AG09309 (cell line): ENCODE measurements at places on chromosomes 12 and 14.

DNA sequence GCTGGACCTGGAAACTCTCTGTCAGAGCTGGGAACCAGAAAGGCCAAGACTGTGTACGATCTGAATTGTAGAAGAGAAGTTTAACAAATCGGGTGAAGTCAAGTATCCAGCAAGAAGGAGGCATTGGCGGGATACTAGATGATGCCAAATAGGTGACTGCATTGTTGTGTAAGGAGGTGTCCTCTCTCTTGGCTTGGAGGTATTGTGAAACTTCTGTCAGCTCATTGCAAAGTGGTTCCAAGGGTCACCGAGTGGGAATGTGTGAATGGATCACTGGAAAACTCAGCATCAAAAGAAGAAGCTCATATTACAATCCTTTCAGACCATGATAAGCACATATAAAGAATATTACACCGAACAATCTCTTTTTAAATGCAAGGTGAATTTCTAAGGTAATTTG, 11.7 kb downstream of the NAV3 start:
- DNase-seq: no peak

GRCh38 chr14:24259282-24260025, 3.5 kb downstream of the TGM1 start:
- no peak for DNase-seq

DNA sequence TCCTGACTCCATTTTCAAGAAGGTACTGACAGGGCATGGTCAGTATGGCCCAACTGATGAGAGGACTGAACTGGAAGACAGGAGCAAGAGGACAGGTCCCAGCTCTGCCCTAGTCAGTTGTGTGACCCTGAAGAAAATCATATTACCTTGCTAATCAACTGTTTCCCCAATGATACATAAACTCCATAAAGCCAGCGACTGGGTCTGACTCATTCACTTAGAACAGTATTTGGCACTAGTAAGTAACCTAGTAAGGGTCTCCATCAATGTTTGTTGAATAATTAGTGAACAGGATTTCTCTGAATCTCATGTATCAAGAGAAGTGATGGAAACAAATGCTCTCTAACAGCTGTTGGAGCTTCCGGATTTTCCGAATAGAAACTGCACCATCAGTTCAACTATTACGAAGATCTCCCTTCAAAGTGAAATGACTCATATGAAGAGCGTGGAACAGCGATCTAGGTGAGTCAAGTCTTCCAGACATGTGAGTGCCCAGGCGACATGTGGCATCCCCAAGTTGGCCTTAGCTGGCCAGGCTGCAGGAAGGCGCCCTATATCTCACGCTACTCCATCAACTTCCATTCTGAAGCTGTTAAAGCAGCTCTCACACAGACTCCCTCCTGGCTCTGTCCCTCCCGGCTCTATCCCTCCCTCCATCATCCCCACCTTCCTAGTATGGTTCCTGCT, 94.5 kb downstream of the TTC7B start:
- no peak for DNase-seq

DNA sequence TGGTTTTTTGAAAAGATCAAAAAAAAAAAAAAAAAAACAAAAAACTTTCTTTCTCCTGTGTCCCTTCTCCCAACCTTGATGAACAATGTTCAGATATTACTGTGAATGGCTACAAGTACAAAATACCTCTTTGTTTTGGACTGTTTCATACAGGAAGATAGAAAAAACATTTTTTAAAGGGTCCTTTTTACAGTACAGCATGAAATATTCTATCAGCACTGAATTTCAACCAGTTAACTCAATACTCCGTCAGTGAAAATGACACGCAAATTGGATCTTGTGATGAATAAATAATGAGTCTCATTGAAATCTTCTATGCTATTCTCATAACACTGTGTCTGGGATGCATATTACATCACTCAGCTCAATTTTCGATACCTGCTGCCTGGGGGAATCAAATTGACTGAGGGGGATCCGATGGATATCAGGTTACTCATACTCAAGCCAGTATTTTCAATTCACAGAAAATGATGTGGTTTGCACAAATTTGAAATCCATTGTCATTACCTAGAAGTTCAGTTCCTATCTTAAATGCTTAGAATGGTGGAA, 179.6 kb downstream of the TMTC2 start:
- no peak for DNase-seq

DNA sequence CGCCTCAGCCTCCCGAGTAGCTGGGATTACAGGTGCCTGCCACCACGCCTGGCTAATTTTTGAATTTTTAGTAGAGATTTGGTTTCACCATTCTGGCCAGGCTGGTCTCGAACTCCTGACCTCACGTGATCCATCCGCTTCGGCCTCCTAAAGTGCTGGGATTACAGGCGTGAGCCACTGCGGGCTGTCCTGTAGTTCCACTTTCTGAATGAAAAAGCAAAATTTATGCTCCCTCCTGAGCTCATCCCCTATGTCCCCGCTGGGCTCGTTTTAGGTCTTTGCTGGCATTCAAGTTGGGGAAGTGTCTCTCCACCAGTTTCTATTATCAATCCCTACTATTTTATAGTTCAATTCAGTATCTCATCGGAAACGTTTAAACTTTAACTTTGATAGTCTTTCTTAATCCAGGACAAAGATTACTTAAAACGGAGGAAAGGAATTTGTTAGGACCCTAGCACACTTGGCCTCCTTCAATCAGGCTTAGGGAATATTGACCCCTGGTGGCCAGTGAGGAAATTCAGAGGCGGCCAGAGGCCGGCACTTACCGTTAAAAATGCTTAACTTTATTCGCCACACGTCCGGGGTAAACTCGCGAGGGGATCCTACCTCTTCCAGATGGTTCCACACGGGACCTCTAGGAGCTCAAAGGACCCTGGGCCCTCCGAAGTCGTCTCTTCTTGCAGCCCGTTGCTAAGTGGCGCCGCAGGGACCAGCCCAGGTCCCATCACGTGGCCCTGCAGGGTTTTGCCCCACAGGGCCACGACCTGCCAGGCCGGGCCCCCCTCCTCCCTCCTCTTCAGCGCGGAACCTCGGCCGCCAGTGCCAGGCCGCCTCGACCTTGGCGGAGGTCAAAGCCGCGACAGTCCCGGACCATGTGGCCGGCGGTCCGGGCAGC, 11.4 kb upstream of the DNAL1 start:
- peak; percentile 29 for DNase-seq

DNA sequence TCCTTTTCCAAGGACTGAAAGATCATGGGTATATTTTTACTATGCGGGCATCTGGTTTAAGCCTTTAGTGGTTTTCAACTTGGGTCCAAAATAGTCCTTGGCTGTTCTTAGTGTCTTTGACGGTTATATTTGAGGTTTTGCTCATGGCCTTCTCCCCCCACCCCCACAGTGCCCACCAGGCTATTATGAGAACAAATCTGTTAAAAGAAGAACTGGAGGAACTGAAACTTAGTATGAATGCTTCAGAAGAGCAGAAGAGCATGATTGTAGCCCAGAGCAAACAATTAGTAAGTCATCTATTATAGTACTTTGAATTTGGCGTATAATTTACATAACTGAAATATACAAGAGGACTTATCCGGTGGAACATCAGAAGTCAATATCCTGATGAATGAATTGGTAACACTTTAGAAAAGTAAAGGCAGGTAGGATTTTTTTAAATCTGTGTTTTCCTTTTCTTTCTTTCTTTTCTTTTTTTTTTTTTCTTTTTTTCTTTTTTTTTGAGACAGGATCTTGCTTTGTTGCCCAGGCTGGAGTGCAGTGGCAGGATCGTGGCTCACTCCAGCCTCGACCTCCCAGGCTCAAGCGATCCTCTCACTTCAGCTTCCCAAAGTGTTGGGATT, 71.8 kb upstream of the BCAT1 start:
- DNase-seq: no peak

DNA sequence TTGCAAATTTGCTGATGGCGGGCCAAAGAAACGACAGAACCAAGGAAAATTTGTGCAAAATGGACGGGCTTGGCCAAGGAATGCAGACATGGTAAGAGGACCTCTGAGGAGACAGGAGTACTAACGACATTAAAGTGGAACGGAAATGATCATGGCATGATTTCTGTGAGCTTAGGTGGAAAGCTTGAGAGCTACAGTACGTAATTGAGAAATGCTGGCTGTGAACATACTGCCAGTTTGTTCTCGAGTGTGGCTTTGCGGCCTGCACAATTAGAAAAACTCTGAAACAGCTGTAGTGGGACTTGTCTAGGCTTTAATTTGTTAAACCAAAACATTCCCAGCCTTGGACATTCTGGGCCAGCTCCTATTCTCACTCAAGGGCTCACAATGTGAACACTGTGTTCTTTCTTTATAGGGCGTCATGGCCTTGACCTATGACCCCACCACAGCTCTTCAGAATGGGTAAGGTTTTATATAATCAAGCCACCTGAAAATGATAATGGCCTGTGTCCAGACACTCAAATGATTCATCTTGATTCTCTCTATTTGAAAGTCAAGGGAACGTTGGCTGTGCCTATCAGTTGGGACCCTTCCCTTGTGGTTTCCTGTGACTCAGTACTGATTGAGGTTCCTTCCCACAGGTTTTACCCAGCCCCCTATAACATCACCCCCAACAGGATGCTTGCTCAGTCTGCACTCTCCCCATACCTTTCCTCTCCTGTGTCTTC, 48.5 kb downstream of the BAZ2A start:
- DNase-seq: no peak

- DNase-seq: no peak
These were observed 113.5 kb downstream of the MNAT1 start for GRCh38 chr14:60848066-60848465.

DNA sequence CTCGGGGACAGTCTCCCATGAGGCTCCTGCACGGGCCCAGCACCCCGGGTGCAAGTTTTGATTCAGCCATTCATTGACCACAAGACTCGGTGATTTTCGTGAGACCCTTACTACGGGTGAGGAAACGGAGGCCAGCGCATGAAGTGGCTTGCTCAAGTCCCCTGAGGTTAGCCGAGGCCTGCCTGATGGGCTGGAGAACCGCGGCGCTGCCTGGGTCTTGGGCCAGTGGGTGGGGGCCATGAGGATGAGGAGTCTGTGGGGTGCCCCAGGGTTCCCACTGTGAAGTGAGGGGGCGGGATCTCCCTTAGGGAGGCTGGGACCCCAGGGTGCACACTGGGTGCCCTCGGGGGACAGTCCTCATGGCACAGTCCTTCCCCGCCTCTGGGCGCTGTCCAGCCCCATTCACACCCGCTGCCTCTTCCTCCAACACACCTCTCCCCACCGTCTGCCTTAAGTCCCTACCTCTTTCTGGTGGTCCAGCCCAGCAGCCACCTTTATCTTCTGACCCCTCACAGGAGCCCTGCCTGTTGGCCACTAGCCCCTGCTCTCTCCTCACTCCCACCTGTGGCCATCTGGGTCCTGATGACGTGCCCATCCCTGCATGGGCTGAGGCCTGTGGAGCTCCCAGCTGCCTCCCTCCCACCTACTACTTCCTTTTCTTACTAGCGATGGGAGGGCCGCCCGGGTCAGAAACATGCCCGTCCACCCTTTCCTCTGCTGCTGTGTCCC, 16.3 kb downstream of the BEGAIN start:
- DNase-seq: no peak

GRCh38 chr14:53331921-53332320, 178.8 kb upstream of the DDHD1 start:
- no peak for DNase-seq

DNA sequence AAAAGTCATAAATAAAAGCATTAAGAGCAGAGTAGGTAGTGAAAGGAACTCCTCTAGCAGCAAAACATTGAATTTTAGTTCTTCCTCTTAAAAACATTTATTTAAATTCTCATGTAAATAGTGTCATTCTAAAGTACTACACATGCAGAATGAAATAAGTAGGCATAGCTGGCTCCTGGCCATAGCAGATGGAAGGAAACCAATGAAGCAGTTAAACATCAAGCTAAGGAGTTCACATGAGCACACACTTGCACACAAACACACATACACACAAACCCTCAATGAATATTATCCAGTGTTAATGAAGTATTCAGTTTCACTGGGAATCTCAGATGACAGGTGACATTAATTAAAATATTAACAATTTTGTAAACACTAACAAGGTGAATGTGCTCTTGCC, 69.3 kb downstream of the SLC35F4 start:
- DNase-seq: no peak

DNA sequence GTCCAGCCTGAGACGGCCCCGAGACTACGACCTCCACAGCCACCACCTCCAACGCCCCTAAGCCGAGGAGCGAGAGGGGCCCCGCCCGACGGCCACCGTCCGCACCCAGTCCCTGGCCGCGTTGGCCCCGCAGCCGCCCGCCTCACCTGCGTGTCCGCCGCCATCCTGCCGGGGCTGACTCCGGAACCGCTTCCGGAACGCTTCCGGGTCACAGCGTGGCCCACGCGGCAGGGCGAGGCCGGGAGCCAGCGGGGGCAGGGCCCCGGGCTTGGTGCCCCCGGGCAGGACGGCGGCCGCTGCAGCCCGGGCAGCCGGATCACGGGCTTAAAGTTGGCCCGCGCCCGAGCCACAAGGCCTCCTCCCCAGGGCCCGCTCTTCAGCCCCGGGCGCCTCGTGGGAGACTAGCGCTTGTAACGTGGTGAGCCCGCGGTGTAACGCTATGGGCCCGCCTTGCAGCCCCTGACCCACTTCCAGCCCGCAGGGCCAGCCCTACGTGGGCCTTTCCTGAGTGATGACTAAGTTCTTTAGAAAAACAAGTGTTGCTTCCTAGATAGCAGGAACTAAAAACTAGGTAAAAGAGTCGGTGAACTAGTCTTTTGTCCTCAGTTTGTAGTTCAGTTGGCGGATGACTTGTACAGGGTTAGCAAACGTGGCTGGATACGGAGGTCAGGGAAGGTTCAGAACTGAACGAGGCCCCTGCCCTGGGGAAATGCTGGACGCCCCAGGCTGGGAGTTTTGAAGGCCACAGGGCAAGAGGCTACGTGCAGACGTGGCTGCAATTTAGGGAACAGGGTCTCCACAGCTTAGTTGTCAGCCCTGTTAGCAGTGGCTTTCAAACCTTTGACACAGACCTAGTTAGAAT, at the start of gene GCN1:
GCN1 (minus strand) TSS at position 182 of the 862 bp plus-strand sequence; CDS start at position 164, 18 bp downstream.
- peak; percentile 21 for DNase-seq

- DNase-seq: no peak
These were observed 13.4 kb downstream of the ASB2 start for GRCh38 chr14:93962701-93963601.

DNA sequence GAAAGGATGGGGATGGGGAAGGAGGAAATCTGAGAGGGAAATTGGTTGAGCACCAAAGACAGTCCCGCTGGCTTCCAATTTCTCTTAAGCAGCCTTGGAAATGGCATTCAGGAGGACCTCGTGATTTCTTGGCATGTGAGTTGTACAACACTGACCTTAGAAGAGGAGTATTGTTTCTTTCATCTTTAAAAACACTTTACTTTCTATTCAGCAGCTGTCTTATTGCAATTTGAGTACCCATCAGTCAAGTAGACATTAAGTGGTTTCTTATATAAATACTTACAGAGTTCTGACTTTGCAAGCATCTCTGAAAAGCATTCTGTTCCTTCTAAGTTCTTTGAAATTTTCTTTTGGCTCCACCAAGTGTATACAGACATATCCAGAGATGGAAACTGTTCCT, 83.2 kb downstream of the LMNTD1 start:
- DNase-seq: no peak

DNA sequence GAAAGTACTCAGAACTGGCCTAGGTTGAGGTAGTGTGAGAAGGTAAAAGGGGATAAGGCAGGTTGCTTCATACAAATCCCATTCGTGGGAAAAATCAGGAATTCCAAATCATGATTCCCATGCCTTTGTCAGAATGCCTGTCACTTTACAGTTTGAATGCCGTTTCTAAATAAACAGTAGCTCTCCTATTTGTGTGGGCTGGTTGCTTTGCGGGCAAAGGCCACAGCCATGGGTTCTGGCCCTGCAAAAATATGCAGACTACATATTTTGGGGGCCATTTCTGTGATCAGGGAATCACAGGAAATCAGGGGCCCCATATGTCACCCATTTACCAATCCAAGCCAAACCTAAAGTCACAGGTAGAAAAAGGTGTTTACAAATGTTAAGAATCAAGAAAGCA, 161.3 kb upstream of the BMP4 start:
- no peak for DNase-seq
